ENCODE measurements at places on chromosomes 5 and 9. TPM values are rescaled to one million over a fixed set of nuclear protein-coding genes. Genes with fewer than 3 reads are reported as not detected.

Gene KIF4B
- 0.05 TPM for total RNA-seq

Gene BARHL1
- total RNA-seq = not detected

Gene PPP3R2
- not detected for total RNA-seq

Gene FEM1C
- total RNA-seq = 7.0 TPM

Measured in A549 treated with CORT108297 at 1 μM for 4 hours (cell line).